ENCODE measurements at places on chromosomes 12 and 14.

GRCh38 chr14:100860556-100861187 lies 34.8 kb downstream of the MEG3 start:
- DNase-seq, result no peak

DNA sequence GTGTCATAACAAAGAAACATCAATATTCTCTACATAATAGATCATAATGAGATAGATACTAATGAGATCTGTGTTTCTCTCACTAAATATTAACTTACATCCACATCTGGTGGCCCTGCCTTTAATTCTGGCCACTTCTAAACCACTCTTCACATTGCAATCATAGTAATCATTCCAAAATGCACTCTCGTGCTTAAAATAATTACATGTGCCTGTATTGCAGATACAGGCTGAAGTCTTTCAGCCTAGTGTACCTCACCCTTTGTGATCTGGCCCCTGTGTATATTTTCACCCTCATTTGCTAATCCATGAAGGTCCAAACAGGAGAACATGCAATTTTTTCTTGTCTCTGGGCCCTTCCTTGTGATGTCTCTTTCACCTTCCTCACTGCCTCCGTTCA lies 108.0 kb downstream of the LIN7A start:
- DNase-seq, result no peak

GRCh38 chr14:24196071-24197055 lies 1.1 kb upstream of the TM9SF1 start:
- DNase-seq, result no peak

DNA sequence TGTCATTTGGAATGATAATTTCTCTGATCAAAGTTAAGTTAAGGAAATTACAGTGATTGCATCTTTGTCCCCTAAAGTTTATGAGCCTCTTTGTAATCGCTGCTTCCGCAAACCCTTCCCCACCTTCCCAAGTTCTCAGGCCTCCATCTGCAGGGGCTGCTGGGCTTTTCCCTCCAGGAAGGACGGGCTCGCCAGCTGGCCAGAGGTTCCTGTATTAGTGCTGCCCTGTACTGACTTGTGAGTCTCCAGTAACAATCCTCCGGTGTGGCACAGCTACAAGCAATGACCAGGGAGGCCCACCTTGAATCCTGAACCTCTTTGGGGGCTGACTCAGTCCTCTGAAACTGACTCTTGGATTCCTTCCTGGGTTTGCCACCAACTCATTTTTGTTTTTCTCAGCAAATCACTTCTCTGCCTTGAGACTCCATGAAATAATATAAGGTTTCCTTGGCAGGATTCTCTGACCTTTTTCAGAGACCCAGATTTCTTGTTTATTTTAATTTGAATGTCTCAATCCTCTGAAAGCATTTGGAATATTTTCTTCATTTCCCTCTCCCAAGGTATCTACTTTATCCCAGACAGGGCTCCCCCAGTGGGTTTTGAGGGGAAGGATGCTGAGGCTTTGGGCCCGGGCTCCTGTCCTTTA lies 398.6 kb downstream of the ZFP36L1 start:
- DNase-seq, result no peak

DNA sequence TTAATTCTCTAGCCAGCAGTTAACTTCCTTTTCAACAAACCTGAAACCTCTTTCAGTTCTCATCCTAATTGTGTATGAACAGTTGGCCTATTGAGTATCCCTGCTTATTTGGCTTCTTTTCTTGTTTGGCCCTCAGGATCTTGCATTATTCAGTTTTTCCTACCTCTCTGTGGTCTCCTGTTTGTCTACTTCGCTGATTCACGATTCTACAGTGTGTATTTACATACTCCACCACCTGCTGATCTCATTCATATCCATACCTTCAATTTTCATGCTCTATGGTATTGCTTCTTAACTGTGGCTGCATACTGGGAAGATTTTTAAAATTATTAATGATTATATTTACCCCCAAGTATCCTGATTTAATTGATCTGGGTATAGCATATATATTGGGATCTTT lies 56.4 kb downstream of the RASSF9 start:
- peak; percentile 95 for DNase-seq

DNA sequence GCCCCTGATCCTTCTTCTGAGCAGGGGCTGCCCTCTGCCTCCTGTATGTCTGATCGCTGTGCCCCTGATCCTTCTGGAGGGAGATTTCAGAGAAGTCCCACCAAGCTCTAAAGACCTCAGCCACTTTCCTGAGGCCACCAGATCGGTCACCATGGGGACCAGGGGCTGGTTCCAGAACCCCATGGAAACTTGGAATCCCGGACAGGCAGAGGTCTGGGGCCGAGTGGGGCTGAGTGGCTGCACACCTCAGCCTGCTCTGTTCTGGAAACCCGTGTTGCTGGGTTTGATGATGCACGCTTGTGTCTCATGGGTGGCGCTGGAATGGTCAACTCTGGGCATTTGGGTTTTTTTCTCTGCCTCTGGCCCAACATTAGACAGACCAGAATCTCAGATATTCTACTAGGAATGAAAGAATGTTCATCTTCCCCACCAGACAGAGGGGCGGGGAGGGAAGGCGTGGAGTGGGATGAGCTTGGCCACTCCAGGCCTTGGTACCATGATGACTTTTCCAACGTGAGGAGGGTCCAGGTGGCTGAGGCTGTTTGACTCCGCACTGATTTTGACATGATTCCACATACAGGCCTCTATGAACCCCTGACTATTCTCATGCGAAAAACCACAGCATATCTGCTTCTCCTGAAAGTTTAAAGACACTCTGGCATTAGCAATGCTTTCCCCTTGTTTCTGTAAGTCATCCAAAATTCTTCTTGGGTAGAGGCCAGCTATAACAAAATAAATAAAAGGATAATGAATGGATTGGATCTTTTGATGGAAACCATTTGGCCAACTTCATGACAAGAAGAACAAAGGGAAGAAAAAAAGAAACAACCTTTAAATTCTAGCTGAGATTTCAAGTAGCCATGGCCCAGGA lies 114.5 kb downstream of the ADGRD1 start:
- DNase-seq, result no peak

DNA sequence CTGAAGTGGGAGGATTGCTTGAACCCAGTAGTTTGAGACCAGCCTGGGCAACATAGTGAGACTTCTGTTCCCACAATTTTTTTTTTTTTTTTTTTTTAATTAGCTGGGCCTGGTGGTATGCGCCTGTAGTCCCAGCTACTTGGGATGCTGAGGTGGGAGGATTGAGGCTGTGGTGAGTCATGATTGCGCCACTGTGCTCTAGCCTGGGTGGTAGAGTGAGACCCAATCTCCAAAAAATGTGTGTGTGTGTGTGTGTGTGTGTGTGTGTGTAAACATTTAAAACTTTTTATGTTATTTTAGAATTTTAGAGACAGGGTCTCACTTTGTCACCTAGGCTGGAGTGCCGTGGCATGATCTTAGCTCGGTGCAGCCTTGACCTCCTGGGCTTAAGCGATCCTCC lies 6.8 kb downstream of the PPP1R36 start:
- no peak for DNase-seq

- DNase-seq, result no peak
These were observed 15.4 kb downstream of the CCDC92 start for GRCh38 chr12:123957196-123957595.

DNA sequence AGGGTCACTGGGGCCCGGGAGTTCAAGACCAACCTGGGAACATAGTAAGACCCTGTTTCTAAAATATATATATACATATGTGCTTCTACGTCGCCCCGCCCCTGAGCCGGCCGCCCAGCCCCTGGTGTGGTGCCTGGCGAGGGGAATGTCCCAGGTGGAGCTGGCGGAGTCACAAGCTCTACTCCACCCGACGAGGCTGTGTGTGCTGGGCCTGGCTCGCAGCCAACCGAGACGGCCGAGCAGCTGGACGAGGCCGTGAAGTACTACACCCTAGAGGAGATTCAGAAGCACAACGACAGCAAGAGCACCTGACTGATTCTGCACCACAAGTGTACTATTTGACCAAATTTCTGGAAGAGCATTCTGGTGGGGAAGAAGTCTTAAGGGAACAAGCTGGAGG lies 22.1 kb upstream of the ITPK1 start:
- DNase-seq, result peak; percentile 56

- no peak for DNase-seq
These were observed 14.9 kb downstream of the RNF212B start for GRCh38 chr14:23252420-23253333.

DNA sequence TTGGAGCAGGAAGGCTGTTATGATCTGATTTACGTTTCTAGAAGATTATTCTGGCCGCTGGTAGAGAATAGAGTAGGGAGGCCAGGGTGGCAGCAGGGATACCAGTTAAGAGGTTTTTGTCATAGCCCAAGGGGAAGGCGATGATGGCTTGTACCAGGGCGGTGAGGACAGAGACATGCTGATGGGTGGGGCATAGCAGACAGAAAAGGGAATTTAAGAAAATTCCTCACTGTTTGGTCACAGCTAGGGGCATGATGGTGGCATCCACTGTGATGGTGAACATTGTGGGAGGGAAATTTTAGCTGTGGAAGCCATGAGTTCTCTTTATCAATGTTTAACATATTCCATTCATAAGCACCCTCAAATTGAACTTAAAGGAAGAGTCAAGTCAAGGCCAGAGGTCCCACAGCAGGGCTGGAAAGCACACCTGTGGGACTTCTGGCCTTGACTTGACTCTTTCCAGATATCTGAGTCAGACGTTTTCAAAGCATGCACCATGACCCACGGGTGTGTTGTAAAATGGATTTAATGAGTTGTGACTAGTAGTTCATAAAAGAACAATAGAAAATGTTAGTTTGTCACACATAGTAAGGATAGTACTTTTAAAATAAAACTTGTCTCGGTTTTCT lies 134.6 kb downstream of the CHST11 start:
- no peak for DNase-seq

DNA sequence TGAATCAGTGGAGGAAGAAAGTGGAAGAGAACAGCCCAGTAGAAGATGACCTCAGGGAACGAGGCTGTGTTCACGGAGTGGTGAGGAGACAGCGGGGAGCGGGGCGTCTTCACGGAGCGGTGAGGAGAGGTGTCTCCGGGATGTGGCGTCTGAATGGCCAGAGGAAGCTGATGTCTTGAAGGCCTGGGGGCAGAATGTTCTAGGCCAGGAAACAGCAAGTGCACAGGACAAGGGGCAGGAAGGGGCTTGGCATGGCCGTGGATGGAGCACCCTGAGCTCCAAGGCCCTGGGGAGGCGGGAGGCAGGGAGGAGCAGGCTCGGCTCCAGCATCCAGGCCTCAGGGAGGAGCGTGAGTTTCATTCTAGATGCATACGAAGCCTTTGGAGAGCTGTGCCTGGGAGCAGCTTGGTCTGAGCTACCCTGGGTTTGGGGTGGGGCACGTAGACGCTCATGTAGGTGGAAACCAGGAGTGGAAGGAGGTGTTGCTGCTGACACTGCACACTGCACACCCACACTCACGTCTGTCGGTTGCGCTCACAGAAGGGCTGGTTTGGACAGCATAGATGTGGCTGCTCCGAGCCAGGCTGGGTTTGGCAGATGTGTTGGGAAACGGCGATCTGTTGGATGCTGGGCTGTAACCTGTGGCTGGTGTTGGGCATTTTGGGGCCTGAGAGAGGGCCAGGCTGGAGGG lies 131.6 kb downstream of the ADGRD1 start:
- DNase-seq, result no peak

- DNase-seq, result no peak
These were observed 185.1 kb downstream of the GRIP1 start for GRCh38 chr12:66493819-66494218.

GRCh38 chr12:116096874-116097273 lies 180.6 kb downstream of the MED13L start:
- no peak for DNase-seq

- DNase-seq, result peak; percentile 66
These were observed 43.9 kb upstream of the TESC start for GRCh38 chr12:117143008-117143532.

- no peak for DNase-seq
These were observed 127.9 kb downstream of the GRIN2B start for GRCh38 chr12:13853471-13853870.

DNA sequence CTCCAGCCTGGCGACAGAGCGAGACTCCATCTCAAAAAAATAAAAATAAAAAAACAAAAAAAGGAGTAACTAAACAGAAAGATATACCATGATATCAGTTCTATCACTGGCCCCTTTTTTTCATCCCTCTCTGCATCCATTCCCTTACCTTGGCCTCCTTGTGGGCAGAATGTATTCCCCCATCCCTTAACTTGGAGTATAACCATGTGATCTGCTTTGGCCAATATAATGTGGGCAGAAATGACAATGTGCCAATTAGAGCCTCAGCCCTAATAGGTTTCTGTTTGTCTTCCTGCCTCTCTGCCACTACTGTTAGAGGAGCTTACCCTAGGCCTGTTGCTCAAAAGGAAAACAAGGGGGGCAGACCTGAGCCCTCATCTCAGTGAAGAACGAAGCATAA lies 23.8 kb downstream of the GSC start:
- DNase-seq, result no peak

- DNase-seq, result no peak
These were observed 58.1 kb upstream of the NUDT4 start for GRCh38 chr12:93319523-93320050.

DNA sequence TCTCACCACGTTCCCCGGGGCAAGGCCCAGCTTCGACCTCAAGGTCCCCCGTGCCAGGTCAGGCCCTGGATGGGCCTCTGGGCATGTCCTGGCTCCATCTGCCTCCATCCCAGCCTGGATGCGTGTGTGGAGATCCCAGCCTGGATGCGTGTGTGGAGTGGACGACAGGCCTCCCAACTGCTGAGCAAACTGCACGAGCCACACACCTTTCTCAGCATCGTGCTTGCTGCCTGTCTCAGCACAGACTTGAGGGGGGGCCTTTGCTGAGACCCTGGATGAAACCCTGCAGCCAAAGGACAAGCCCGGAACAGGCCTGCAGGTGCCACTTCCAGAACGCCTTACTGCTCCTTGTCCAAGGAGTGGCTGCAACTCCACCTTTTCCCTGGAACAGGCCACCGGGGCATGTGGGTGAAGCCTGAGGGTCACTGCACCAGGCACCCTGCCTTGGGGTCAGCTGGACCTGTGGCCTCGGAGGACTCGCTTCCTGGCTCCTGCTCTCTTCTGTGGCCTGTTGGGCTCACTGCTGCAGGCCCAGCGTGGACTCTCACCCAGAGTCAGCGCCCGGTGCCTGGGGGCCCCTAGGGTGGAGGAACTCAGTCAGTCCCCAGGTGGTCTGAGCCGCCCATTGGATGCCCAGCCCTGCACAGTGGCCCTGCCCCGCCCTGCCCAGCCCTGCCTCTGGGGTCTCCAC lies 176.0 kb downstream of the KIF26A start:
- DNase-seq, result no peak

GRCh38 chr12:18556161-18556560 lies 181.7 kb downstream of the PLCZ1 start:
- DNase-seq, result no peak

GRCh38 chr12:54394281-54394719 lies 9.8 kb upstream of the ZNF385A start:
- peak; percentile 9 for DNase-seq

DNA sequence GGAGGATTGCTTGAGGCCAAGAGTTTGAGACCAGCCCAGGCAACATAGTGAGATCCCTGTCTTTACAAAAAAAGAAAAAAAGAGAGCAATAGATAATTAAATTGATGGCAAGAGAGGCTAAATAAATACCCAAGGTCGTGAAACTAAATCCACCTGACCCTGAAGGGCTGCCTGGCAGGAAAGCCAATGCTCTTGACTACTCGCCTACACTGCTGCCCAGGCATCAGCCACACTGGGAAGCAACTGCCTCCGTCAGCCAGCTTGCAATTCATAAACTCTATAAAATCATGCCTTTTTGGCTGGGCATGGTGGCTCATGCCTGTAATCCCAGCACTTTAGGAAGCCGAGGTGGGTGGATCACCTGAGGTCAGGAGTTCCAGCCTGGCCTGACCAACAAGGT lies 31.7 kb upstream of the RASSF3 start:
- no peak for DNase-seq
